Fibroblast of villous mesenchyme (primary cell): ENCODE measurements at places on chromosomes 5 and 9. TPM values are rescaled to one million over a fixed set of nuclear protein-coding genes. Genes with fewer than 3 reads are reported as not detected.
A peak's percentile ranks its signal among the peaks of the same experiment; 100 is the strongest.

LCN9 gene
- total RNA-seq = not detected in 2 replicates

SLC34A1 gene
- not detected in 2 replicates for total RNA-seq

DBN1 gene
- total RNA-seq = 201 and 214 TPM in 2 replicates

SGCD gene
- 13.8 and 15.1 TPM in 2 replicates for total RNA-seq

GPR21 gene
- 1.9 and 3.0 TPM in 2 replicates for total RNA-seq

ENC1 gene
- total RNA-seq = 50.3 and 72.1 TPM in 2 replicates

FOXD4L5 gene
- under 0.01 TPM in 1 of 2 replicates, not detected in the other for total RNA-seq

C9orf153 gene
- total RNA-seq = 0.32 TPM in 1 of 2 replicates, not detected in the other

DNA sequence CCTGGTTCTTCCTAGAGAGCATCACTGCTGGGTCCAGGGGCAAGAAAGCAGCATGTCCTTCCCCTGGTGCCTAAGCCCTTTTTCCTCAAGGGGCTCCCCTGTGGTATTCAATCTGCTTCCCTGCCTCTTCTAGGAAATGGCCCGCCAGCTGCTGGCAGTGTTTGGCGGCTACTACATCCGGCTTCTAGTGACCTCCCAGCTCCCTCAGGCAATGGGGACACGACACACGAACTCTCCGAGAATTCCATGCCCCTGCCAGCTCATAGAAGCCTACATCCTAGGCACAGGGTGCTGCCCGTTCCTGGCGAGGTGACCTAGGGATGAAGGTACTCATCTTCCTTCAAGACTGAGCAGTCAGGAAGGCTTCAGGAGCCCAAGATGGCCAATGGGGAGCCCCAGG, 14.6 kb downstream of the TEX53 start:
- DNase-seq = no peak

DNA sequence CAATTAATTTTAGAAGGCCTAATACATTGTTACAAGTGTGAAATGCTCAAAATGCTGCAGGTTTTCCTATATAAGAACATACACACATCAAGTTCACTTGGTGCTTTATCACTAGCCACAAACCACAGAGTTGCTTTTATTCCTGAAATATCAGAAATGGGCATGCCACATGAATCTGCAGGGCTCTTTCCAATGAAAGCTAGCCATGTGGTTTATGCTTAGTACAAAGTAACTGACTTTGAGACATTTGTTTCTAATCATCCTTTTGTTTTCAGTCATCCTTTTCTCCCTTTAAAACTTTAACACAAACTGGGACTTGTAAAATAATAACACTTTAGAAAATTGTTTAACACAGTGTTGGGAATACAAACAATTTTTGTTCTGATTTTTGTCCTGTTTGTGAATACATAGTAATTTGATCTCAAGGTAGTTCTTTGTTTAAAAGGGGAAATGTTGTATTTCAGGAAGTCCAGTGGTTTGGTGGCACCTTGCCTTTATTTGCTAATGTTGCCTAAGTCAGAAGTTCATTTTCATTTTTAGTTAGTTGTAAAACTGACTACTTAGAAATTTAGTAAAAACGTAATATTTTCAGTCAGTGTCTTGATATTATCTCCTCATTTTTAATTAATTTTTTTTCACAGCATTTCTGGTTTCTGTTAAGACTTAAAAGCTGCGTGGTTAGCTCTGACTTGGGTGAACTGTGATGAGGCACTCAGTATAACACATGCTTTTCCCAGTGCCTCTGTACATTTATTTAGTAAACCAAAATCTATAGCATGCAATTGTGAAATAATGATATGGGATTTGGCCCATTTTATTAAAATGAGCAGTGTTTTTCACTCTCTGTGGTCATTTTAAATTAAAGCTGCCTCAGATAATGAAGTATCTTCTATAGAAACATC, 18.6 kb downstream of the PRDM6 start:
- DNase-seq = no peak

DNA sequence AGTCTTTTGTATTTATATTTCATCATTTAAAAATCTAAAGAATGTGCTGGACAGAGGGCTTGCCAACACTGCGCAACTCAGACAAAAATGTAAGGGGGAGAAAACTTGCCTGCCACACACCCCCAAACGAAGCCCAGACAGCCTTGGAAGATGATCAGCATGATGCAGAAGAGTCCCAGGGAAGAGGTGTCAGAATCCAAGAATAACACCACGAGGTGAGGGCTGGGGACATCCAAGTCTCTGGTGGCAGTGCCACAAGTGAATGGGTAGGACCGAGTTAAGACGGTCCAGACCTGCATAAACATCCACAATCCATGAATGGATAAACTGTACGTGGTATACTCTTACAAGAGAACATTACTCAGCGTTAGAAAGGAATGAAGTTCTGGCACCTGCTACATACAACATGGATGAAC, 10.4 kb downstream of the EPB41L4B start:
- DNase-seq = no peak

GRCh38 chr9:131762356-131762932, 22.6 kb upstream of the RAPGEF1 start:
- peak; percentile 57 for DNase-seq

- peak; percentile 71 for DNase-seq
These were observed 43.0 kb downstream of the STRBP start for GRCh38 chr9:123225374-123225813.

DNA sequence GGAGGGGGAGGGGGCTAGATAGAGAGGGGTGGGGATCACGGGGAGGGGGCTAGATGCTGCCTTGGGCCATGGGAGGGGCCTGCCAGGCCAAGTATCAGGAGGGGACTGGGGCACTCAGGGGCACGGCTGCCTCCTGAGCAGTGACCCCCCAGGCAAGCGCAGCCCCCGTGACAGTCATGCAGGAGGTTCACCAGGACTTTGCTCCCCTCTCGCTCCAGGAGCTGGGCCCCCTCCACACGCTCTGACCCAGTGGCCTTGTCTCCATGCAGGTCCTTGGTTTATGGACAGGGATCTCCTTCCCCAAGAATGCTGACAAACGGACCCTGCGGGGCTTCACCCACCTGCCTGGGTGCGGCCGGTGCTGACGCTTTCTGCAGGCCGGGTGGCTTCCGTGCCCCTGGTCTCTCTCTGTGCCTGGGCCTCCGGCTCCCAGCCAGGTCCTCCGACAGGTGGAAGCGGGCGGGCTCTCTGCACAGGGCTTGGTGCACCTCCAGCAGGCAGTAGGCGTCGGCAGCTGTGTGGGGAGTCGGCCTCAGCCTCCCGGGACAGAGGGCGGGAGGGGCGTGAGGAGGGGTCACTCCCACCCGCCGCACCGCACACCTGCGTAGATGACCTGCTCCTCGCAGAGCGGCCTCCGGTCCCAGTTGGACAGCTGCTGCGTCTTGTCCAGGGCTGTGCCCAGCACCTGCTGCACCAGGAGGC, 46.8 kb upstream of the NRARP start:
- no peak for DNase-seq

- DNase-seq = peak; percentile 58
These were observed at the start of gene ECM2 for GRCh38 chr9:92535940-92536850. Gene ECM2, minus strand, starts transcription at chr9:92535990. Its CDS starts 13,124 bp downstream, at chr9:92522866.

GRCh38 chr9:121888438-121888775, 204.7 kb downstream of the TTLL11 start:
- peak; percentile 50 for DNase-seq

DNA sequence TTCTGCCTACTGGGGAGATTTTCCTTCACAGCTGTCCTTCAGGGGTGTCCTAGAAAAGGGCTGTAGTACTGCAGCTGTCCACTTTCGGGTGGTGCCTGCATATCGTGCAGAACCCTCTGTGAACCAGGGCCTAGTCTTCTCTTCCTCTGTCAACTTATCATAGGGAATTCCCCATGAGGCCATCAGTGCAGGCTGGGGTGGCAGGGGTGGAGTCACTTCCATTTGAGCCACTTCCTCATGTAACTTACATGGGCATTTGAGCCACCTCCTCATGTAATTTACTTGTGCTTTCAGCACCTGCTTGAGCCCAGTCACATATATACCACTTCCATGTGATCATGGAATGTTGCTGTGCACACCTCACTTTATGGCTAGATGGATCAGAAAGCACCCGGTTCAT, 742.0 kb upstream of the RGMB start:
- DNase-seq = no peak

DNA sequence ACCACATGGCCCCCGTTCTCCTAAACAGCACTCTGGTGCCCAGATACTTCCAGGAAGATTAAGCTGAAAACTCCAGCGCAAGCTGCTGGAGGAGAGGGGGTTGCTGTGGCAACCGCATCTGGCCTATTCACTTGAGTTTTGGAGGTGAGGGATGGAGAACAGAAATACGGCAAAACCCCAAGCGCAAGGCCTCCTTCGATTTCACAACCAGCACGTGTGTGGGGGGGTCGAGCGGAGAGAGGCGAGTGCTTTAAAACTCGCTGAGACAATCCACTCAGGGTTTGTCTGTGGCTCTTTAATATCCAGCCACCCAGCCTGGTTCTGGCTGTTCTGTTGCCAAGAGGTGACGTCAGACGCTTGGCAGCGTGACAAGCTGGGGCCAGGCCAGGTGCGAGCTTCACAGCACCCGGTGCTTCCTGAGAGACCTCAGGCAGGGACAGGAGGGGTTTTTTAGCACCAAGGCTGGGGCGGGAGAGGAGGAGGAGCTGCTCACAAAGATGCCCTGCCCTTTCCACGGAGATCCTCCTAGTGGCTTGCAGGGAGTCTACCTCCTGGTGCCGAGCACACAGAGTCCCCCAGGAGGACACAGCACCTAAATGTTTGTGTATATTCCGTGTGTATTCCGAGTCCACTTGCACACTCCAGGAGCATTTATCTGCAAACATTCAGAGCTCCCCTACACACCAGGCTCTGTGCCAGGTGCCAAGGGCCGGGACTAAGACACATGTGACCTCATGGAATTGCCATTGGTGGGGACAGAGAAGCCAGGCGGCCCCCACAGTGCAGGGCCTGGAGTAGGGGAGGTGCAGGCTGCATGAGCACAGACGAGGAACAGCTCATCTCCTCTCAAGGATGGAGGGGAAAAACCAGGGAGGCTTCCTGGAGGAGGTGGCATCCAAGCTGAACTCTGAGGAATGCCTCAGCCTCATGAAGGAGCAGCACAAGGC, 194.6 kb downstream of the OLFM1 start:
- DNase-seq = no peak

GRCh38 chr5:95861864-95862561, 39.5 kb upstream of the GLRX start:
- DNase-seq = peak; percentile 89

GRCh38 chr9:107989544-107989943, 500.0 kb upstream of the KLF4 start:
- DNase-seq = peak; percentile 89

DNA sequence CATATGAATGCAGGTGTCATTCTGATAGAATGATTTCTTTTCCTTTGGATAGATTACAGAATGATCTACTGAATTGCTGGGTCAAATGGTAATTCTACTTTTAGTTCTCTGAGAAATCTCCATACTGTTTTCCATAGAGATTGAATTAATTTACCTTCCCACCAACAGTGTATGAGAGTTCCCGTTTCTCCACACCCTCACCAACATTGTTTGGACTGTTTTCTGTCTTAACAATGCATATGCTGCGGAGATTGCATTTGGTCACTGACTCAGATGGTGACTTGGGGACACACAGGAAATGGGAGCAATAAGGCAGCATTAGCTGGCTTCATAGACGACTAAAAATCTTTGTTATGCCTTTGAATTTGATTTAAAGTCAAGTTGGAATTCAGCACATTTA, 95.9 kb downstream of the CDH6 start:
- DNase-seq = no peak

DNA sequence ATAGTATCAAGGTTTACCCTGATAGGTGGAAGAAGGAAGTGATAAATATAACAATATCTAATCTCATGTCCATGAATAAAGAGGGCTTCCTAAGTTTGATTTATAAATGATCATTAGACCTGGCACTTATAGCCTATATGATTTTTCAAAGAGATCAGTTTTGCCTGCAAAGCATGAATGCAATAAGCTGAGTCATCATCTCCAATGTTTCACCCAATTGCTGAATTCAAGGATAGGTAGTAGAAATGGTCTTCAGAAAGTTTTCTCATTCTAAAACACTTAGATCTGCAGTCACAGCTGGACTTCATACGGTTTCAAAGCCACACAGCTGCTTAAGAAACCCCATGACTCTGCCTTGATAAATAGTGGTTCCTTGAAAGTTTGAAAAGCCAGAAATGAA, 1722.8 kb downstream of the MAT2B start:
- DNase-seq = no peak

- DNase-seq = no peak
These were observed 86.0 kb upstream of the PAPPA start for GRCh38 chr9:116067566-116067965.

DNA sequence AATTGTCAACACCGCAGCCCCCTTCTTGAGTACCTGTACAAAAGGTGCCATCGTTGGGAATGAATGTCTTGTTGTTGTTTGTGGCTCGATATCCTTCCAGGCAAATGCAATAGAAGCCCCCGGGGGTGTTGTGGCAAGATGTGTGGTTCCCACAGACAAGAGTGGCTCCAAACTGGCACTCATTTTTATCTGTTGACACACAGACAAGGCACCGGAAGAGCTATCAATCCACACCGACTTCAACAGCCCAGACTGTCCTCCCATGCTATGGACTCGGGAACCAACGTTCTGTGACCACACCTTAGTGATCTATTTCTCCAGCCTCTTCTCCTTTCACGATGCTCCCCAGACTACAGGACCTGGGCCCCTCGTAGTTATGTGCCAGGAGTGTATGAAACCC, 25.9 kb downstream of the SUSD1 start:
- no peak for DNase-seq

GRCh38 chr9:129258124-129258822, 80.2 kb upstream of the IER5L start:
- peak; percentile 93 for DNase-seq

GRCh38 chr5:171573451-171574225, 154.2 kb downstream of the FGF18 start:
- DNase-seq = no peak
